Stimulated activated CD4-positive, alpha-beta T cell treated with anti-CD3 and anti-CD28 coated beads, Interleukin-15, amount 100 ng/mL, for 1 hour (primary cell): ENCODE measurements at places on chromosomes 1 and 21.

GRCh38 chr1:84163123-84163931 lies 19.3 kb downstream of the PRKACB start:
- no peak for DNase-seq

DNA sequence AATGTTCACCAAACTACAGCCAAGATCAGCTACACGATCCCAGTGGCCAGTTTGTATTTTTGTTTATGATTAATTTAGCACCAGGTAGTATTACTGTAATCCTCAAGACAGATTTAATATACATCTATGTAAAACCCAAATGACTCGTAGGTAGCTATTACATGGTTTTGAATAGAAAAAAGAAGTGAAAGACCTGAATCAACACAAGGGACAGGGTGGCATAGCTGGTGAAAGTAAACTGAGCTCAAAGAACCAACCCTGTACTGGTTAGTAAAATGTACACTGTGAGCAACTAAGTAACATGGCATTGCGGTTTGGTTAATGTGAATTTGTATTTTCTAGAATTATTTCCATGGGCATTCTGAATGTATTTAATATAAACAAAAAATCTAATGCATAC lies 8.8 kb downstream of the GPATCH2 start:
- no peak for DNase-seq

DNA sequence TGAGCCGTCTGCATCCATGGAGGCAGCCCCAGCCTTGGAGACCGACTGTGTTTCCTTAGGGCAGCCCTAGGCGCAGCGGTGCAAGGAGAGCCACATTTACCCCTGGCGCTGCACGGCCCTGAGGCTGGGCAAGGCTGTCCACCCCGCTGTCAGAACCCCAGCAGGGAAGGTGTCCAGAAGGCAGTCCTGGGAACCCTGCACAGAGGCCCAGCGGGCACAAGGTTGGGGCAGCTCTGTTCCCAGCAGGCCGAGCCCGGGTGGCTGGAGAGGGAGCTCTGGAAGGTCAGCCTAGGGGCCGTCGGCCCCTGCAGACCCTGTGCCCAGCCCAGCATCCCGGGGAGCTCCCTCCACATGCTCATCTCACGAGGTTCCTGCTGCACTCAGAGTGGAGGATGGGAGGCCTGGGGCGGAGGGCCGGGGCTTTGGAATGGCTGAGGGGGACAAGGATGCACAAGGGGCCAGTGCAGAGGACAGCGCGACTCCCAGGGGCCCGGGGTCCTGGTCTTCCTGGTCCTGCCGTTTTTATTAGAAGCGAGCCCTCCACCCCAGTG lies 19.9 kb upstream of the SAMD11 start:
- DNase-seq = no peak

DNA sequence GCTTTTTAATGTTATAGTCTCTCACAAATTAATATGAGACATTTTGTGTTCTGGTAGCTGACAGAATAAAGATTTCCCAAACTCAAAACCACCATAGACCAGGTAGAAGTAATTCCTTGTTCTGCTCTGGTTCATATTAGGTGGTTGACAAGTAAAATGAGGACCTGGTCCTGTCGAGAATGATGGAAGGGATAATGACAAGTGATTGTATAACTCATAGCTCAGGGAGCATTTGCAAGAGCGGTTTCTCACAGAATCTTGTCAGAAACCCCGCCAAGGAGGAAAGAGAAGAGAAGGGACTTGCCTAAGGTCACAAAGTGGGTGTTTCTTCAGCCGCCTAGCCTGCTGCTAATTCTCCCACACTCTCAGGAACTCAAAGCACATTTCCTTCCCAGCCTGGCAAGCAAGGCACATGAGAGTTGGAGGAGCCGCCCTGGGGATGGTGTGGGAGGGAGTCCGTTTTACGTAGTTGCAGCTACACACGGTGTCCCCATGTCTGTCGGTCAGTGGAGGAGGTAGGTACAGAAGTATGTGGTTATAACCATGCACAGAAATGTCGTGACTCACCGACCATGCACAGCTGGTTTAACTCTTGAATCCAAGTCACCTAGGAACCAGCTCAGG lies 46.5 kb downstream of the SAMD13 start:
- DNase-seq = no peak
